ENCODE measurements at places on chromosomes 12 and 14.

DNA sequence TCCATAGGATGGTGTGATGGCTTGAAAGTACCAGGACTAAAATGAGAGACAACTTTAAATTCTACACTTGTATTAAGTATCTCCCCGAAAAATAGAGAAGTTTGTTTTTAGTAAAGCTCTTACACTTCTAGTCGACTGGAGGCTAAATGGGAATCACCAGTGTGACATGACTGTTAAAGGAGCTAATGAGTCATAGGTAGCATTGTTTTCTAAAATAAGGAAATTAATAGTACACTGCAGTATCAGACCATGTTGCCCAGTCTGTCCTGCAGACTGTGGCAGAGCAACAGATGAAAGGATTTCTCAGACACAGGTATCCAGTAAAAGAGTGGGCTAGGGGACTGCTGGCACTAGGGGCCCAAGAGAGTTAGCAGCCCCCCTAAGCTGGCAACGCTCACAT is 140.1 kb downstream of the TMEM117 start:
- no peak for DNase-seq

DNA sequence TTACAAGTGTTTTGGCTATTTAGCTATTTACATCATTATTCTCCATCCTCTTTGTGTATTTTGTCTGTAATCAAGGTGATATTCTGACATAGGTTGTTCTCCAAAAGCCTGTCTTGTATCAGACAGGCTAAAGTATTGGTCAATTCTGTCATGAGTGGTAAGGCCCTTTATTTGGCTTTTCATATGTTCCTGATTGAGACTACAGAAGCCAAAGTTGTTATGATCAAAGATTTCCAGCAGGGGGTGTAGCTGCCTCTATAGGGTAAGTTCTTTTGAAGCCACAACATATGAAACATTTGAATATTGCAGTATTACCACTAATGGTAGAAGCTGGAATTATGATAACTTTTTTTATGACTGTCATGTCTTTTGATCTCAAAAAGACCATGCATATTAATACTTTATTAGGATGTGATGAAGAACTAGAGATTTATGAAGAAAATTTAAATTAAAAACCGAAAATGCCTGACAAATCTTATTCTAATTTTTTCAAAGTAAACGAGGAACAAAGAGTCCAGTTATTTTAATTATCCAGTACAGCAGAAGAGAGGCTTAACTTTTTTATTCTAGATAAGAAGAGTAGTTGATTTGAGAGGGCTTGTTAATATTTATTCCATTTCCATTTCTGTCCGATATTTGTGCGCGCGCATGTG is 3.4 kb upstream of the ARHGAP5 start:
- DNase-seq: peak; percentile 19

GRCh38 chr12:120984351-120984898 is 6.1 kb downstream of the HNF1A start:
- no peak for DNase-seq

- no peak for DNase-seq
Measured at GRCh38 chr14:91399868-91400640, 17.6 kb downstream of the CCDC88C start.

DNA sequence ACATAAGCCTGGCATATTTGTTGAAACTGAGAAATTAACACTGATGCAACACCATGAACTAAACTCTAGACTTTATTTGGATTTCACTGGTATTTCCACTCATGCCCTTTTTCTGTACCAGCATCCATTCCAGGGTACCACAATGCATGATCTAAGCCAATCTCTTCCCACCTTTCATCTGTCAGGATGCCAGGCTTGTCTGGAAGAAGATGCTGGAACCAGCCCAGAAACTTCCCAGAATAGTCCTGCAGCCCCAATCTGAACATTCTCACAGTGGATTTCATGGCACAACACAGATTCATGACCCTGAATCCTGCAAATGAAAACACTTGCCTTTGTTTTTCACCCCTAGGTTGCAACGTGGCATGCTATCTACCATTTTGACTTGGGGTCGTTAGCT is 189.3 kb upstream of the LHX5 start:
- no peak for DNase-seq

- no peak for DNase-seq
Measured at GRCh38 chr12:100186071-100186470, 14.5 kb upstream of the ACTR6 start.

- no peak for DNase-seq
Measured at GRCh38 chr14:61505815-61506809, 184.7 kb downstream of the PRKCH start.

Measured in T-helper 2 cell (primary cell).